ENCODE measurements at places on chromosomes 5 and 9. TPM values are rescaled to one million over a fixed set of nuclear protein-coding genes. Genes with fewer than 3 reads are reported as not detected.

Gene IL4
- polyA plus RNA-seq, result not detected

Gene IFNA13
- polyA plus RNA-seq, result not detected

Gene IL9
- polyA plus RNA-seq, result not detected

Gene REEP2
- polyA plus RNA-seq, result 0.35 TPM

Gene FREM1
- 0.05 TPM for polyA plus RNA-seq

Gene SLC36A3
- polyA plus RNA-seq, result not detected

Gene TRIM36
- 2.2 TPM for polyA plus RNA-seq

DNA sequence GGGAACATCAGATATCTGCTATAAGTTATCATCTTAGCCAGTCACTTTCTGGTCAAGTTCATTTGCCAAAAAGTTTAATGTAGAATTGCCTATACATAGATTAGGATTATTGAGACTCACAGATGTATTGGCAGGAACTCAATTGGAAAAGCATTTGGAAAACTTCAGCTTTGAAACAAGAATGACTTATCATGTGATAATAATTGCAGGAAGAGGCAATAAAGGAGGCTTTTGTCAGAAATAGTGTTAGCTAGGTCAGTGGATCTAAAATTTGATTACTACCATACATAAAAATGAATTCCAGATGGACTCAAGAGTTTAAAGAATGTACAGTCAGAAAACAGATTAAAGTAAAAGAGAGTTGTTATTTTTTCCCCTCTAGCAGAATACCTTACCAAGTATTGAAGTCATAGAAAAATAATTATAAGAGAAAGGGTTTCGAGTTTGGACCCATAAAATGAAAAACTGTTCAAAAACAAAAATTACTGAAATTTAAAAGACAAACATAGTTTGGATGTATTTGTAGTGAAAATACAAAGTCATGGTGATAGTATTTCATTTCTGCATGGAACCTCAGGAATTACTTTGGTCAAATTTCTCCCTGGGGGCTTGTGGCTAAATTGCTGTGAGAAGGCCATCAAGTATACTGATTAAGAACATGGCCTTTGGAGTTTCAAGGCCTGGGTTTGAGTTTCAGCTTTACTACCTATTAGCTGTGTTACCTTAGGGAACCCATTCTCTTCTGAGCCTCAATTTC, 159.9 kb downstream of the TMEM38B start:
- H3K27me3 ChIP-seq, result no peaks in the 10 kb centered on the region
- H3K4me1 ChIP-seq, result no peaks in the 10 kb centered on the region
- no peaks in the 10 kb centered on the region for H3K36me3 ChIP-seq
- no peak overlapping the region for H3K4me3 ChIP-seq

GRCh38 chr5:16709691-16710433, 93.1 kb upstream of the RETREG1 start:
- no peak overlapping the region for H3K27ac ChIP-seq
- H3K27me3 ChIP-seq, result no peaks in the 10 kb centered on the region
- H3K4me3 ChIP-seq, result no peak overlapping the region
- no peak for DNase-seq
- H3K4me1 ChIP-seq, result no peaks in the 10 kb centered on the region
- H3K36me3 ChIP-seq, result peaks cover 22% of the 10 kb centered on the region

DNA sequence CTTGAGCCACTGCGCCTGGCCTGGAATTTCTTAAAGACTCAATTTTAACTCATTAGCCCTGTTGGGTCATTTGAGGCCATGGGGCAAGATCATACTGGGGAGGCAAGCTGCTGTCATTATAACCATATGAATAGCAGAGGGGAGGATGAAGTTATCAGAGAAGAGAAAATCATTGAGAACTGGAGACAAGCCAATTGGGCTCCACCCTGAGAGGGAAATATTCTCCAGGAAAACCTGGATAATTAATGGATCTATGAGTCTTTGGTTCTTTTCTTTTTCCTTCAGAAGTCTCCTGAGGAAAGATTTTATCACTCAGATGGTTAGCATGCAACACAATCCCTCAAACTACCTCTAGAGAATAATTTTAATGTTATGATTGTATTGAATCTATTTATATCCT, 569.6 kb upstream of the TUSC1 start:
- no peaks in the 10 kb centered on the region for H3K36me3 ChIP-seq
- no peak for DNase-seq
- H3K27ac ChIP-seq, result no peak overlapping the region
- H3K27me3 ChIP-seq, result no peaks in the 10 kb centered on the region

DNA sequence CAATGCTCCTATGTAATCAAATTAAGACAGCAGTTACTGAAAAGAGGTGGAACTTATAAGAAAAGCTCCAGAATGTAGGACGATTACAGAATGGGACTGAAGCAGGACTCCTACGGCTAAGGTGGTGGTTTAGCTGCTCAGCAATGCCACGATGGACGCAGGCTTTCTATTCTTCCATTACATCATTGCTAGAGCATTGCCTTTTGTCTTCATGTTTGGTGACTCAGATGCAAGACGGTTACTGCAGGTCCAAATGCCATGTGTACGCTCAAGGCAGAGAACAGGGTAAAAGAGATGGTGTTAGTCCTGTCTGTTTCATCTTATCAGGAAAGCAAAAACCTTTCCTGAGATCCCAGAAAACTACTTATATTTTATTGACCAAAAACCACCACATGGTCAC, 255.1 kb downstream of the ZSWIM6 start:
- no peaks in the 10 kb centered on the region for H3K27me3 ChIP-seq
- H3K4me3 ChIP-seq, result no peak overlapping the region
- no peaks in the 10 kb centered on the region for H3K36me3 ChIP-seq
- no peaks in the 10 kb centered on the region for H3K4me1 ChIP-seq

DNA sequence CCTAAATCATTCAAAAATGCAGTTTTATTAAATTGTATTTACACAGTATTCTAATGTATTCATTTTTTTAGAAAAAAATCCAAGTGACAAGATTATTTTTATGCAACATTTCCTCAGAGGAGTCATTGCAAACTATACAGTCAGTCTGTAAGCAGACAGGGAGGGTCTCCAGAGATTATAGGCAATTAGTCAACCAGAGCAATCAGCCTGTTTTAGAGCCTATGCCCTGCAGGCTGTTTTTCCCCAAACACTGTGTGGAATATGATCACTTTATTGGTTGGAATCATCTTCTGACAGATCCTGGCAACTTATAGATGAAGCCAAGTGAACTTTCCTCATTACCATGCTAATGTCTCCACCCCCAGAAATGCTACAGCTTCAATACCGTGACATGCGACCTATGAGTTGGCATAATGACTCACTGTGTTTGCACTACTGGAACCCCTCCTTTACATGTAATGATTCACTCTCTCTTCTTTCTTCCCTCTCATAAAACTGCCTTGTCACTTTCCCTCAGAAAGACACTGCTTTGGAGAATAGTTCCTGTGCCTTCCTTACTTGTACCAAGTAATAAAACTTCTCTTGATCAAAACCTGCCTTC, 577.7 kb upstream of the FTMT start:
- no peak overlapping the region for H3K4me3 ChIP-seq
- no peaks in the 10 kb centered on the region for H3K36me3 ChIP-seq
- H3K4me1 ChIP-seq, result no peaks in the 10 kb centered on the region

- H3K36me3 ChIP-seq, result peaks cover 1% of the 10 kb centered on the region
- DNase-seq, result no peak
Observed at GRCh38 chr9:113886466-113886865, 10.4 kb downstream of the ZNF618 start.

DNA sequence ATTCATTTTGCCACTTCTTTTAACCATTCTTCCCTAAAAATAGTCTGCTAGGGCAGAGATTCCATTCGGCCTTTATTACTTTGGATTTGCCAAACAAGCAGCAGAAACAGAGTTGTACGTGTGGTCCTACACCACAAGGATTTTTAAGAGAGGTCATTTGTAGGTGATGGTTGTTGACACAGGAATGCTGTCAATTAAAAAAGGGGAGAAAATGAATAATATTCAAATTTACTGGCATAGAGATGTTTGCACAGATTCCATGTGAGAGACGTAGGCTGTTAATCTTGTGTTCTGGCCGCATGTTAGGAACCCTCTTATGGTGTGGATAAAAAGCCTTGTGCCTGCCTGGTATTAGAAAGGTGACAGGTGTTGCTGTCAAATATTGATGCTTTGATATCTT, 34.9 kb downstream of the TRIO start:
- DNase-seq, result no peak
- no peak overlapping the region for H3K4me3 ChIP-seq
- peaks cover 66% of the 10 kb centered on the region for H3K4me1 ChIP-seq
- H3K27me3 ChIP-seq, result no peaks in the 10 kb centered on the region
- peak overlapping the region; percentile 59 for H3K27ac ChIP-seq

DNA sequence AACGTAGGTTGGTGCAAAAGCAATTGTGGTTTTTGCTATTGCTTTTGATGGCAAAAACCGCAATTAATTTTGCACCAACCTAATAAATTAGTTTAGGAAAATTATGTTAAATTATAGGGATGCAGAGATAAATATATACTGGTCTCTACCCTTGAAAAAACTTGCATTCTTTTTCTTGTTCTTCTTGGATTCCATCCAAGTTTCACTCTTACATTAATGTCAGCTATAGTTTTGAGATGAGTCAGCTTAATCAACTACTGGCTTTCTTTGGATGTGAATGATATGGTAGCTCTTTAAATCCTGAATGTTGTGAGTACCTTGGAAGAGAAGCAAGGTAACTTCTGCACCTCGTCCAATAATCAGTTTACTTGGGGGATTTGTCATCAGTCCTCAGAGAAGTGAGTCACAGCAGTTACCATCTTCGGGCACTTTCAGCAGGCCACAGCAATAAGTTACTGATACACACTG, 549.0 kb upstream of the ZNF608 start:
- H3K27me3 ChIP-seq, result no peaks in the 10 kb centered on the region
- no peaks in the 10 kb centered on the region for H3K36me3 ChIP-seq
- H3K27ac ChIP-seq, result no peak overlapping the region
- peaks cover 12% of the 10 kb centered on the region for H3K4me1 ChIP-seq
- no peak overlapping the region for H3K4me3 ChIP-seq
- no peak for DNase-seq

DNA sequence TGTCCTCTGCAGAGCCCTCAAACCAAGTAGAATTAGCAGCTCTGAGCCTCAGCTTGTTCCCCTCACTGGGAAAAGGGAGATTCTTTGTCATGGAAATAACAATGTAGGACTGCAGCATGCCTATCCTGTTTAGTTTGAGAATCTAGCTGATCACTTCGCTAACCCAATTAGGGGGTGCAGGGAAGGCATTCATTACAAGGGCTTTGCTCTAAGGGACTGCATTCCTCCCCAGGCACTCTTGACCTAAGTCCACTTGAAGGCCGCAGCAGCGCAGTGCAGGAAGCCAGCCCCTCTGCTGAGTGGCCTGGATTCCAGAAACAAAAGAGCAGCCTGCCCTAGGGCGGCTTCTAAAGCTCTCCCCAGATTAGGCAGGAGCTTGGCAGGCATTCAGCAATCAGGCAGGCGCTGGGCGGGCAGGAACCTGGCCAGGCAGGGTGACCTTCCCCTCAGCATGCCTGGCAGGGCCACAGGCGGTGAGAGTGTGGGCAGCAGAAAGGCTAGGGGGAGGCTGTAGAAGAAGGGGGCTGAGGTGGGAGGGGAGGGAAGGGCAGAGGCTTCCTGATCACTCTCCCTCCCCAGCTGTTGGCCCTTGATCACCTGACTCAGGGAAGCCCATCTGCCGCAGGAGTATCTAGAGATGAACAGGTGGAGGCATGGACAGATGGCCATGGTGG, 24.8 kb downstream of the CCNJL start:
- H3K4me1 ChIP-seq, result peaks cover 27% of the 10 kb centered on the region
- H3K36me3 ChIP-seq, result no peaks in the 10 kb centered on the region
- DNase-seq, result no peak
- no peak overlapping the region for H3K27ac ChIP-seq
- no peaks in the 10 kb centered on the region for H3K27me3 ChIP-seq
- H3K4me3 ChIP-seq, result no peak overlapping the region

DNA sequence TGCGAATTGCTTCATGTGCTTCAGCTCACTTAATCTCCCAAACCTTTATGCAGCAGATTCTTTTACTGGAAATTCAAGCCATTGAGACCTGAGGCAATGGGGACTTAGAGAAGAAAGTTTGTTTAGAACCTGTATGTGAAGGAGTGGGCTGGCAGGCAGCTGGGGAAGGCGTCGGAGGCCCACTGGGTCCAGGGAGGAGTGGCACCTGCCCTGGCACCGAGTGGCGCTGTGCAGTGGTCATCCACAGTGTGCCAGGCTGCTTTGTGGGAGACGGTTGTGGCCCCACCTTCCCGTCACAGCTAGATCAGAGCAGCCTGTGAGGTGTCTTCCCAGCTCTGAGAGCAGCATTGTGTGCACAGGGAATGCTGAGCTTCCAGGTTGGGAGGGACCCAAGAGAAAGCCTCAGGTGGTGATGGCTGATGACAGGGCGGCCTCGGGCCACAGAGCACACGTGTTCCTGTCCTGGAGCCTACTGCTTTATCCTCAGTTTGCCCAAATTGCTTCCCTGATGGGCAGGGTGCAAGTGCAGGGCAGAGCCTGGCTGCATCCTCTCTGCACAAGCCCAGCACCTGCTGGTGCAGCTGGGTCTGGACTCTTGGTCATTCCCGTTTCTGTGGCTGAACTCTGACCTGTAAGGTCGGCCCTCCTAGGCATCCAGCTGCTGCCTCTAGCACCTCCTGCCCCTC, 175.2 kb downstream of the CACNA1B start:
- no peak for DNase-seq
- no peaks in the 10 kb centered on the region for H3K36me3 ChIP-seq
- H3K27me3 ChIP-seq, result no peaks in the 10 kb centered on the region
- H3K4me3 ChIP-seq, result no peak overlapping the region
- H3K27ac ChIP-seq, result no peak overlapping the region

DNA sequence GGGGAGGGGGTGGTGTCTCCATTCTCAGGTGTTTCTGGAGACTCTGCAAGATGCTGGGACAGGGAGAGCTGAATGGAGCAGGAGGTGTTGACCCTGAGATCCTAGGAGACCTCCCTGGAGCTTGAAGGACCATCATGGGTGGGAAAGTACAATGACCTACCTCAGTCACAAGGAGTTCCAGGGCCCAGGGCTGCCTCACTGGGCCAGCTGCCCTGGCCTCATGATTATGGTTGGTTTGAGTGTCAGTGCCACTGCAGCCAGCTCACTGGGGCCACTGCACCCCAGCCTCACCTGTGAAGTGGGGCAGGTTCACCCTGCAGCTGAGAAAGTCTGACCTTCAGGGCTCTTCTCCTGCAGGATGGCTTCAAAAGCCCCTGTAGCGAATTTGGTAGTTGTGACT, 372.5 kb downstream of the IRX2 start:
- H3K36me3 ChIP-seq, result no peaks in the 10 kb centered on the region
- H3K27me3 ChIP-seq, result no peaks in the 10 kb centered on the region
- no peak overlapping the region for H3K27ac ChIP-seq
- no peaks in the 10 kb centered on the region for H3K4me1 ChIP-seq

DNA sequence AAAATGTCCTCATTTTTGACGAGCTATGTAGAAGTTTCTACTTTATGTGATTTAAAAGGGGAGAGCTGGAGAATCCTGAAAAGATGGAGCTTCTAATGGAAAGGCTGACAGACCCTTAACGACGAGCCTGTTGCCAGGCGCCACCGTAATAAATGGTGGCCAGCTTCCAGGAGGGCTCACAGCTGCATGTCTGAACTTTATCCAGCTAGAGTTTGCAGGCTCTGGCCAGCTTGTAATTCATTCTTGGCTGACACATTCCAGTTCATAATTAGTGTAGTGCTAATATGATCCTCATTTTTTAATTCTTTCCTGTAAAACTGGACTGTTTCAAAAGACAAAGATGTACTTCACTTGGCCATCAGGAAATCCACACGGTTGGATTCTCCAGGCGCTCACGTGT, 246.7 kb downstream of the GAS1 start:
- H3K4me3 ChIP-seq, result peak overlapping the region; percentile 12
- H3K4me1 ChIP-seq, result peaks cover 22% of the 10 kb centered on the region
- no peak for DNase-seq
- H3K27ac ChIP-seq, result no peak overlapping the region

- no peak overlapping the region for H3K4me3 ChIP-seq
- H3K4me1 ChIP-seq, result no peaks in the 10 kb centered on the region
- H3K27me3 ChIP-seq, result no peaks in the 10 kb centered on the region
- H3K36me3 ChIP-seq, result no peaks in the 10 kb centered on the region
- DNase-seq, result no peak
Observed at GRCh38 chr5:155046591-155046990, 33.0 kb downstream of the KIF4B start.

All from keratinocyte (primary cell).